ENCODE measurements at places on chromosomes 6 and 20.

- DNase-seq, result no peak
Measured at GRCh38 chr6:112310439-112311125, 36.5 kb upstream of the RFPL4B start.

DNA sequence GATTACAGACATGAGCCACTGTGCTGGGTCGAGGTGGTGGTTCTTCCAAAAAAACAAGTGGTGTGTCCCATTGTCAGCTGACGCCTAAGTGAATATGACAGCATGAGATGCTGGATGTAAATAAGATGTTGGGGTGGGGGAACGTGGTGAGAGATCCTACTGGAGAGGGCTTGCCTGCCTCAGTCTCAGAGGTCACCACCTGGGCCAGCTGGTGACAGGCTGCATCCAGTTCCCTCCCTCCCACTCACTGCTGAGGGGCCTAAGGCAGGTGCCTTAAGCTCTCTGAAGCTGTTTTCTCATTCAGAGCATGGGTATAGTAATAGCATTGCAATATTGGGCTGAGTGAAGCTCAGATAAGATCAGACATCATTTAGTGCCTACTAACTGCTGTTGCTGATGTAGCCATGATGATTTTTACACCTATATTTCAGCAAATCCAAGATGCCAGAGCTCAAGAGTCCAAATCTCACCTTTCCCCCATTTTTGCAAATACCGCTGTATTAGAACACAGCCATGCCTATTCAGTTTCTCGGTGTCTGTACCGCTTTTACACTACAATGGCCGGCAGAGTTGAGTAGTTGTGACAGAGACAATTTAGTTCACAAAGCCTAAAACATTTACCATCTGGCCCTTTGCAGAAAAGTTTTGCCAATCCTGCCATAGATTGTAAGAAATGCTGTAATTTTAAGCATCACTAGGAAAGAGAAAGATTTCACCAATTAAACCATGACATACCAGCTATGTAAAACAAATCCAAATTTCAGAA, 171.3 kb downstream of the ANKRD60 start:
- no peak for DNase-seq

DNA sequence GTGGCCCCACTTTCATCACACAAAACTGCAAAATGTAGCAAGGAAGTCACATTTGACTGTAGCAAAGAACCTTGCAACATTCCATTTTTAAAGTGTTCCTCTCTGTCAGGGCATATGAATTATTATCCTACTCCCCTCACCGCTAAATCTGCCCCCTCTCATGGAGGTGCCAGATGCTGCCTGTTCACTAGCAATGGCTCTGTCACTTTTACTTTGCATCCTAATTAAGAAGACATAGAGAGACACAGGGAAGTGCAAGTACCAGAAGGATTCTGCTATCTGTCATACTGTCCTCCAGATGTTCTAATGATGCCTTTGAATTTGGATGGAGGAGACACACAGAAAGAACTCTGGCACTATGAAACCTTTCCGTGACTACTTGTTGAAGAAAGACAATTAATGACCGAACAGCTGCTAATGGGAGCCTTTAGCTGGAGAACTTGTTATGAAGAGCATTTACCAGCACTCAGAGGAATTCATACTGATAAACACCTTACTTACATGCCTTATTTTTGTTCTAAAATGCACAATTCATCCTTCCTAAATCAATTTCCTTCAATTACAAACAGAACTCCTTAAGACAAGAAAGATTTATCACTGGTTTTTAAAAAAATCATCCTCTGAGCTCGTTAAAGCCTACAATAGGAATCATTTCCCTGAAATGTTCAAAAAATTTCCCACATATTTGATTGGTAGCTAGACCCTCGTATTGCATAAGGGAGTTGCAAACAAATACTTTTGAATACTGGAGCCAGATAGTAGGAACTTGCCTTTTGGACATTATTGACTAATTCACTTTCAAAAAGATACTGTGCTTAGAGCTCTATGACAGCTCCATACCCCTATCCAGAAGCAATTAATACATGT, 292.6 kb downstream of the UBE3D start:
- no peak for DNase-seq

GRCh38 chr6:31901953-31902643, at the start of gene ZBTB12:
ZBTB12 (minus strand) TSS chr6:31902086; CDS start chr6:31901305, 781 bp downstream.
- DNase-seq, result peak; percentile 95

- no peak for DNase-seq
Measured at GRCh38 chr6:136334465-136334846, 44.8 kb upstream of the BCLAF1 start.

DNA sequence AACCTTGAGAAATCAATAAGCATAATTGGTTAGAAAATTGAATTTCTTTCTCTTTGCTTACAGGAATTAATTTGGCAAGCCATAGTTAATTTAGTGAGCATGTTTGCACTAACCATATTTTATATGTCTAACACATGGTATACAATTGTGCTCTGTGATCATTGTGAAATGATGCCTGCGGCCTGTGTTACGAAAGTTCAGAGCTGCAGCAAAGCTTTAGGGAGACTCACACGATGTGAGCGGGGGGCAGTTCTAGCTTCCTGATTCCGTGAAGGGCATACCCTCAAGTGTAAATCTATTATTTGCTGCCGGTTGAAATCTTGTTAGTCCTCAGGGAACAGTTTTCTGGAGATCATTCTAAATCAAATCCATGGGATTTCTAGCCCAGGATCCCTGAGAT, 25.5 kb upstream of the ADTRP start:
- DNase-seq, result no peak

GRCh38 chr6:91304521-91304920, 717.6 kb upstream of the MAP3K7 start:
- no peak for DNase-seq

- DNase-seq, result no peak
Measured at GRCh38 chr20:17655865-17656479, 26.1 kb downstream of the RRBP1 start.
